ENCODE measurements at places on chromosomes 16 and 17.

- peak; percentile 8 for DNase-seq
Observed at GRCh38 chr17:62925267-62925836, 40.7 kb upstream of the TANC2 start.

DNA sequence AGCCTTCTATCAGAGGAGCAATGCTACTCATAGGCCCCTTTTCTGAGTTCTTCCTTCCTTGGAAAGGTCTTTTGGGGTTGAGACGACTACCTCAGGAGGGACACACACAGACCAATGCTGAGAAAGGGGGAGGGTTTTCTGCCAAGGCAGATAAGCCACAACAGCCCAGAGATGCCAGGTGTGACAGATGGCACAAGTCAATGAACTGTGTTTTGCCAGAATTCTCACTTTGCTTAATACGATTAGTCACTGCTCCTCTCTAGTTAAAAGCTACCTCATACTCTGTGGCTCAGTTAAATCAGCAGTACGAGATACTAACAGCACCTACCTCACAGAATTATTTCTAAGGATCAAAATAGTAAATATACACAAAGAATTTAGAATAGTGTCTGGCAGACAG lies 8.0 kb downstream of the BRD7 start:
- DNase-seq = peak; percentile 88

- DNase-seq = no peak
Observed at GRCh38 chr17:64315032-64315490, 52.0 kb upstream of the TEX2 start.

GRCh38 chr17:45824475-45824874 lies 20.2 kb upstream of the SPPL2C start:
- DNase-seq = no peak

DNA sequence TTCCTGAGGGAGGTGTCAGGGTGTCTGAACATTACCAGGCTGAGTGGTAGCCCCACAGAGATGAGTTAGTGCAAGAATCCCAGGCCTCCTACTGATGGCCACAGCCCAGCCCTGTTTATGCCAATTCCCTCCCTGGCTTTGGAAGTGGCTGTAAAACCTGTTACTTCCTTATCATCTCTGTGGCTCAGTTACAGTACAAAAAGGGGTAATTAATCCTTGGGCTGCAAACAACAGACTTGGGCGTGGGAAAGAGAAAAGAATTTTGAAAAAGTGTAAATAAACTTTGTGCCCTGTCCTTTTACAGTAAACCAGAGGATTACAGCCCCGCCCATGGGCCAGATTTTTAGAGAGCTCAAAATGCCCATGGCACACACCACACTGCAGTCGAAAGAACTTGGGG lies 73.1 kb upstream of the AXIN2 start:
- DNase-seq = no peak

GRCh38 chr16:53953336-53953735 lies 249.4 kb downstream of the FTO start:
- no peak for DNase-seq

GRCh38 chr17:53740312-53740711 lies 82.4 kb upstream of the KIF2B start:
- no peak for DNase-seq

- no peak for DNase-seq
Observed at GRCh38 chr16:82300374-82300951, 130.4 kb upstream of the MPHOSPH6 start.

DNA sequence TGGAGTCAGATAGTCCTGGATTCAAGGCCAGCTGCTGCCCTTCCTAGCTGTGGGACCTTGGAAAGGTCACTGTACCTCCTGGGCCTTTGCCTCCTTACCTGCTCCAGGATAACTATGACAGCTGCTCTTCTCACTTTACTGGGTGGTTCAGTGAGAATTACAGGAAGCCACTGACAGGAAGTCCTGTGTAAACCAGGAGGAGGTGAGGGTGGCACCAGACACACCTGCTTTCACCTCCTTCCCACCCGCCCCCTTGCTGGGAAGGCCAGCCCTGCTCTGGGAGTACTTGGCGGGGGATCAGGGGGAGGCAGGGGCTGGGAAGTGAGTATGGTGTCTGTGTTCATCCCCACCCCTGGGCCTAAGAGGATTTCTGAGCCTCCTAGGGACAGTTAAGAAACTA lies 42.6 kb downstream of the CPNE2 start:
- no peak for DNase-seq

GRCh38 chr16:582614-583331 lies 7.1 kb upstream of the RAB40C start:
- no peak for DNase-seq

DNA sequence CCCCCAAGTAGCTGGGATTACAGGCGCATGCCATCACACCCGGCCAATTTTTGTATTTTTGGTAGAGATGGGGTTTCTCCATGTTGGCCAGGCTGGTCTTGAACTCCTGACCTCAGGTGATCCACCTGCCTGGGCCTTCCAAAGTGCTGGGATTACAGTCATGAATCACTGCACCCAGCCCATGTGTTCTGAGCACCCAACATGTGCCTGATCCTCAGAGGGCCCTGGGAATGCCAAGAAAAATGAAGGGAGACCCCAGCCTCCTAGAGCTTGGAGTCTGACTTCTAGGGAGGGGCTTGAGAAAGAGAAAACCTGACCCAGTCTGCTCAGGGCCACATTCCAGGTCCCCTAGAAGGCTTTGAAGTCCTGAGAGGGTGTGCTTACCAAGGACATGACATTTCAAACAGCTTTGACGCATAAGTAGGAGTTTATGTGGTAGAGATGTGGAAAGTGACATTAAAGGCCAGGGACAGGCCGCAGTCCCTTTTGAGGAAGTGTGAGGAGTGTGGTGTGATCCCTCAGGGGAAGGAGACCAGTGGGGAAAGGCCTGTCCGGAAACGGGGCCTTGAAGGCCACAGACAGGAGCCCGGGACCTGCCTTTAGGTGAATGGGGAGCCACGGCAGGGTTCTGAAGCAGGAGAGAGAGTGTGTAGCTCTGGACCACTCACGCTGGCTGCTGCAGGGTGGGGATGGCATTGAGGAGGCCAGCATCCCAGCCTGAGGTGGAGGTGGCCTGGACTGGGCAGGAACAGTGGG lies 1.1 kb upstream of the CCL22 start:
- no peak for DNase-seq

GRCh38 chr16:54000361-54000760 lies 286.2 kb downstream of the IRX3 start:
- no peak for DNase-seq

GRCh38 chr17:47707056-47707804 lies 13.3 kb downstream of the TBKBP1 start:
- no peak for DNase-seq

GRCh38 chr16:1351215-1351581 lies 480 bp downstream of the TSR3 start:
- DNase-seq = no peak
